ENCODE measurements at places on chromosomes 5 and 9. TPM values are rescaled to one million over a fixed set of nuclear protein-coding genes. Genes with fewer than 3 reads are reported as not detected.

DNA sequence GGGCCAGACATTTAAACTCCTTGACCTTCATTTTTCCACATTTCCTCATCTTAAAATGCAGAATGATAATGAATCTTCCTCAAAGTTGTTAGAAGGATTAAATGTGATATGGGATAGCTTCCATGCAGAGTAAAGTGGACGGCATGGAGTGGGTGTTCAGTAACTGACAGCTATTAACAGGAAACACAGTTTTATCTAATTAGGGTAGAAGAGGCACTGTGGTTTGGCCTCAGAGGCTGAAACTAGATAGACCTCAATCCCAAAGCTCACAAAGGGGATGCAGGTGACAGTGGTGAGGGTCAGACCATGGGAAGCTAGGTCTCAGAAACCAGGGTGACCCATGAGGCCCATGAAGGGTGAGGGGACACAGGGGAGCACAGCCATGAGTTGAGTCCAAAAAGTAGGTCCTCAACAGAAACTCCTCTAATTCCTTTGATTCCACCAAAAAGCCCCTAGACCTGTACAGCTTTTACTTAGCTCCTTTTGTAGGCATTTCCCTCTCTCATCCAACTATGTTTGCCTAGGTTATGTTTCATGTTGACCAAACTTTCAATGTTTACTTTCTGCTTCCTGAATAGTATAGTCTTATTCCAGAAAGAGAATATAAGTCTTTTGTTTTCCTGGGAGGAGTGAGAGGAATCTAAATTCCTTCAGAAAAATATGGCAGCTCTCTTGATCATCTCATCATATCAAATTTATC, 27.9 kb upstream of the GLDC start:
- no peak for DNase-seq

DNA sequence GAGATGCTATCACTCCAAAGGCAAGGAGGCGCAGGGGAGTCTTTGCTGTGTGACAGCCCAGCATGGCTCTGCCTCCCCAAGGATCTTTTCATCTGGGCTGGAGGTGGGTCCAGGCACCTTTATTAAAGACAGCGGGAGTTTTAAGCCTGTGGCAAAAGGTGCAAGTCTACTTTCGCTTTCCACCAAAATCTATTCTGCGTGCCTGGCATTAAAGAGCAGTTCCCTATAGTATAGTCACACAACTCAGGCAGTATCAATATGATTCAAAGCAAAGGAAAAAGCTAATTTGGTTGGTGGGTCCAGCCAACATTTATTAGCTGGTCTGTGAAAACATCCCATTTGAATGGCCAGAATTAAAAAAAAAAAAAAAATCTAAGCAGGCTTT, 398.7 kb downstream of the EBF1 start:
- no peak for DNase-seq

GRCh38 chr5:10286162-10286861, 21.4 kb downstream of the CMBL start:
- no peak for DNase-seq

The PCDHB6 gene
- 0.07 TPM for total RNA-seq

Measured in pulmonary artery endothelial cell (primary cell).